ENCODE measurements at places on chromosomes 6 and 20.
A peak's percentile ranks its signal among the peaks of the same experiment; 100 is the strongest.

DNA sequence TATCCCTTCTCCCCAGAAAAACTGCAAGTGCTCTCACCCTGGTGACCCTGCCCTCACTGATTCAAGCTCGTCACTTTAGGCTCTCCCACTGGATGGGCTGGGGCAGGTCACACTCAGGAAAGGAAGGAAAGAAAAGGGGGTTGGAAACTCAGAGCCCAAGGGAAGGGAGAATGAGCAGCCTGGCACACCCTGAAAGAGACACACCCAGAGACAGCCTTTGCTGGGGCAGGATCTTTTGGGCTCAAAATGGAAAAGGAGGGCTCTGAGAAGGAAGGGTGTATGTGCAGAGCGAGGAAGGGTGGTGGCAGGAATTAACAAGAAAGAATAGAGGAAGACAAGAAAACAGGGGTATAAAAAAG, 2.5 kb downstream of the PPP1R18 start:
- no peak for DNase-seq

DNA sequence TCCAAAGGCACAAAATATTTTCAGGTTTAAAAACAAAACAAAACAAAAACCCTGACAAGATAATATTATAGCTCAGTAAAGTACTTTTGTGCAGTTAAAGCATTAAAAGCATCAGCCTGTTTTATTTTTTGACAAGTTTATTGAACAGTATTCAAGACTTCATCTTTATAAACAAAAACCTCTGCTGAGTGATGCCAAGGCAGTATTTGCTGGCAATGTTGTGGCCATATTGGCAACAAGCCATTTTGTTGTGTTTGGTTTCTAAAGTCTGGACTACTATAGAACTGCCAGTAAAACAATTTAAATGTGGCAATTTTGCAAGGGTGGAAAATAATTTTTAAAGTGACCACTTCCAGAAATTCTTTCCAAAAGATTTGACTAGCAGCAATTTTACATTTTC, 15.9 kb downstream of the CPNE1 start:
- DNase-seq: peak; percentile 18

- peak; percentile 4 for DNase-seq
Measured at GRCh38 chr6:33840048-33840926, 36.5 kb upstream of the MLN start.

DNA sequence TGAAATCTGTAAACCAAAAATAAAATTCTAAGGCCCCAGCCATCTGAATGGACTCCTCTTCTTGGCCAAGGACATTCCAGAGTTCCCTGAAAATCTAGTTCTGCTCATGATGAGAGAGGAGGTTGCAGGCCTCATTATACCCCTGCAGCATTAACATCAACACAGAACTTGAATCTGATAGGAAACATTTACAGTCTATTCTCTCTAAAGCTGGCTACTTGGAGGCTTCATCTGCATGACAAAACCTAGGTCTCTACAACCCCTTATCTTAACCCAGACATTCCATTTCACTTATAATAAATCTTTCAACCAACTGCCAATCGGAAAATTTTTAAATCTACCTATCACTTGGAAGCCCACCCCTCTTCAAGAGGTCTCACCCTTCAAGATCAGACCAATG, 15.7 kb downstream of the RTN4IP1 start:
- DNase-seq: no peak

GRCh38 chr6:161369339-161369738, 95.5 kb upstream of the AGPAT4 start:
- DNase-seq: no peak

DNA sequence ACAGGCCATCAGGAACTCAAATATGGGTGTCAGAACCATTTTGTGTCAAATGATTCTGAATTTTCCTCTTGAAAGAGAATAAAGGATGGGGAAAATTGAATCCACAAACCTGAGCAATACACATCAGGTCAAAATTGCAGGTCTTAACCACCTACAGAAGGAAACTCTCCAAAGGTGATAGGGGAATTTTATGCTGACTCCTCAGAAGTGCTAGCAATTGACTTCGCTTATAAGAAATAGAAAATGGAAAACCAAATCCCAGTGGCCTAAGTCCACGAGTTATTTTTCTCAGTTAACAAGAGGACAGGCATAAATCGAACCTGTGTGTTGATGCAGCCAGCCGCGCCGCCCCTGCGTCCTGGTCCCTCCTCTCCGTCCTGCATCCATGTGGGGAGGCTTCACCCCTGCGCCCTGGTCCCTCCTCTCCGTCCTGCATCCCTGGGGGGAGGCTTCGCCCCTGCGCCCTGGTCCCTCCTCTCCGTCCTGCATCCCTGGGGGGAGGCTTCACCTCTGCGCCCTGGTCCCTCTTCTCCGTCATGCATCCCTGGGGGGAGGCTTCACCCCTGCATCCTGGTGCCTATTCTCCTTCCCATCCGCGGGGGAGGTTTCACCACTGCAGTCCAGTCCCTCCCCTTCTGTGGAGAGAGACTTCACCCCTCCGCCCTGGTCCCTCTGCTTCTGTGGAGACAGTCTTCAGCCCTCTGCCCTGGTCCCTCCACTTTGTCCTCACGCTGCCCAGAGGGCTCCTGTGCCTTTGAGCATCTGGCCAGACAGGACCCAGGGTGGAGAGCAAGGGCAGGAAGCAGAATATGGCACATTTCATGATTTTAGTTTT, 230.3 kb downstream of the SMOC2 start:
- DNase-seq: no peak

DNA sequence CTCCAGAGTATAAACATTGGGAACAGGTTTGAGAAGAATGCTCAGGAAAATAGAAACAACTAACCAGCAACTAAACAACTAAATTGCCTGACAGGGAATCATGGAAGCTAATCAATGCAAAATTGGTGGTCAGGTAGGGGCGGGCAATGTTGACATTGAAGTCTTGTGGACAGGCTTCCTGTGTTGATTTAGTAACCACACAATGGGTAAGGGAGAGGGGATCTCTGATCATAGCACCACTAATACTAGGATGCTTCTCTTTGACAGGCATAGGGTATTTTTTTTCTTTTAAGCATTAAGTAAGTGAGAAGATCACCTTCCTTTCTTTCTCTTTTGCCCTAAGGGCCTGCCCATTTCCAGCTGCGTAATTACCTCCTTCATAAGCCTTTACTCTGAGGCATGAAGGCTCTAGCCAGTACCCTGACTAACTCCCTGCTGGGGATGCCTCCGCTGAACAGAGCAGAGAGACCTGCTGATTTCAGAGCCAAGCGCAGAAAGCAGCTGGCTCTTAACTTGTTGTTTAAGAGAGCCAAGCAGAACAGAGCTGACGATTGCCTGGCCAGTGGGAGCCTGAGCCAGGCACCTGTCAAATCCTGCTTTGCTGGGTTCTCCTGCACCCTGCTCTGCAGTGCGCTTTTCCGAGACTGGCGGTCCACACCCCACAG, 118.7 kb downstream of the BMP2 start:
- no peak for DNase-seq

GRCh38 chr6:121573481-121573880, 138.0 kb downstream of the GJA1 start:
- no peak for DNase-seq

GRCh38 chr6:129133770-129134192, 250.8 kb downstream of the LAMA2 start:
- DNase-seq: no peak

- DNase-seq: no peak
Measured at GRCh38 chr6:106080763-106081095, 5.4 kb upstream of the PRDM1 start.

DNA sequence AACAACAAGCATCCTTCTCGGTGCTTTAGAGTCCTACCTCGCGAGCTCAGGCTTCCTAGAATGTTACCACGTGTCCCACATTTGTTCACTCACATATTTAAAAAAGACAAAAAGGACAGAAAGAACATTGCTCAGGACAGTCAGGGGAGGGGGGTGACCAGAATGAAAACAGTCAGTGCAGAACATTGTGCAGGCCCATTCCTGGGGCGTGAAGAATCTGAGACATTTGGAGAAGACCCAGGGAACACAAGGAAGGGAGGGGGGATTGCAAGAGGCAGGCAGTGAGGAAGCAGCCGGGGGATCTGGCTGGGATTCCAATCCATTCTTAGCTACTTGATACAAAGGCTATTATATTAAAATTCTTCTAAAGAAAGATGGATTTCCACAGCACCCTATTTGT, 270.4 kb upstream of the CITED2 start:
- DNase-seq: no peak

- no peak for DNase-seq
Measured at GRCh38 chr6:110239526-110240274, 59.5 kb downstream of the CDC40 start.

DNA sequence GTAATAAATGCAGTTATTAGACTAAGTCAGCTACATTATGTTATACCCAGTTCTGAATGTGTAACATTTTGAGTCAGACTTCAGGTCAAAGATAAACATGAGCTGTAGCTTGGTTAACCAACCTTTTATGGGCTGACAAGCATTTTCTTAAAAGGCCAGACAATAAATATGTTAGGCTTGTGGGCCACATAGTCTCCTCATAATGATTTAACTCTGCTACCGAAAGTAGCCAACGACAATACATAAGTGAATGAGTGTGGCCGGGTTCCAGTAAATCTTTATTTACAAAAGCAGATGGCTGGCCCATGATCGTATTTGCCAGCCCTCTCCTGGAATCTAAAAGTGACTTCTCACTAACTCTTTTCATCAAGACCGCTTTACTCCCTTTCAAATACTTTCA, 49.9 kb downstream of the ATG5 start:
- DNase-seq: no peak

GRCh38 chr6:21521276-21521675, 72.3 kb upstream of the SOX4 start:
- DNase-seq: no peak

DNA sequence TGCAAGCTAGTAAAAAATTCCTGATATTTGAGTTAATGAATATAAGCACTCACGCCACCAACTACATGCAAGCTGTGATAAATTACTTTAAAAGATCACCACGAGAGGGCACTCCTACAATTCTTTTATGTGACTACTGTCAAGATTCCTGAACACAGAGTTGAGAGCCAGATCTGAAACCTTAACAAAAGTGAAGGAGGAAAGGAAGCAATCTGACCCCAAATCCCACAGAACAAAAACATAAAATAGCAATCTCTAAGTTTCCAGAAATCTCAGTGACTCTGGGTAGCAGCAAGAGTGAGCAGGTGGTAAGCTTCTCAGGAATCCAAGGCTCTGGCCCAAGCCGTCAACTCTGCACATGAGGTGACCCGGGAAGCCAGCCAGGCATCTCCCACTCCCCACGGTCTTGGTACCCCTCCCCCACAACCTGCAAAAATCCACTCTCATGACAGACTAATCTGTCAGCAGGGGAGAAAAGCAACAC, 55.1 kb downstream of the STAU1 start:
- DNase-seq: peak; percentile 81

DNA sequence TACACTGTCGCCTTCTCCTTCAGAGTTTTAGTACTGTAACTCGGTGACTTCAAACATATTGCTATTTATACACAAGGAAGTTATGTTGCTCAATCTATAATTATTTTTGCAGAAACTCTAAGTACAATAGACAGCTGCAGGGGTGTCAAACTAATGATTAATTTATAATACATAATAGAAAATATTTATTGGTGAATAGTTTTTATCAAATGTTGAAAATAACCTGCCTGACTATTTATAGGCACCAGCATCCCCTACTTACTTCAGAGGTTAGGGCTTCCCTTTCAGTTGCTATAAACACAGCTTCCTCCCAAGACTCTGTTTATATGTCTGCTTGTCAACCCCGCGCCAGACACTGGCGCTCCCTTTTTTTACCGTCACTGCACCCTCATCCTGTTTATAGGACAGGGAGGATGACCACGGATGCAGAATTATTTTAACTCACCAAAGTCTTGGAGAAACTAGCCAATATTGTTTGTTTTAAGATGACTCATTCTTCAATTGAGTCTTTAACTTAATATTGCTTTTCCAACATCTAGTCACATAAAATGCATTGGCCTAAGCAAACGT, 225.0 kb downstream of the ALDH8A1 start:
- no peak for DNase-seq

DNA sequence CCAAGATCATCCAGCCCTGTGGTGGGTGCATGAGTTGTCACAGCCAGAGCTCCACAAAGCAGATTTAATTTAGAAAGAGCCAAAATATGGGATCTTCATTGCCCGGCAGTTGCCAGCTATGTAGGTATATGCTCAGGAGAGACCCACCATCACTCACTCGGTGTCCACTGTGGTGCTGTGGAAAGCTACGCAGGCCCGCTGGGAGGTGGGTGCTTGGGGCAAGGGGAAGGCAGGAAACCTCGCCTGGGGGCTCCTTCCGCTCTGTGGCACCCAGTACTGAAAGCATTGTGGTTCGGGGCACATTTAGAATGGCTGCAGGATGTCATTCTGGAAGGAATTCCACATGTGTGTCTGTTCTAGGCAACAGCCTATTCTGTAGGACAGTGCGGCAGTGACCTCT, 259.9 kb downstream of the TAF4 start:
- DNase-seq: no peak

DNA sequence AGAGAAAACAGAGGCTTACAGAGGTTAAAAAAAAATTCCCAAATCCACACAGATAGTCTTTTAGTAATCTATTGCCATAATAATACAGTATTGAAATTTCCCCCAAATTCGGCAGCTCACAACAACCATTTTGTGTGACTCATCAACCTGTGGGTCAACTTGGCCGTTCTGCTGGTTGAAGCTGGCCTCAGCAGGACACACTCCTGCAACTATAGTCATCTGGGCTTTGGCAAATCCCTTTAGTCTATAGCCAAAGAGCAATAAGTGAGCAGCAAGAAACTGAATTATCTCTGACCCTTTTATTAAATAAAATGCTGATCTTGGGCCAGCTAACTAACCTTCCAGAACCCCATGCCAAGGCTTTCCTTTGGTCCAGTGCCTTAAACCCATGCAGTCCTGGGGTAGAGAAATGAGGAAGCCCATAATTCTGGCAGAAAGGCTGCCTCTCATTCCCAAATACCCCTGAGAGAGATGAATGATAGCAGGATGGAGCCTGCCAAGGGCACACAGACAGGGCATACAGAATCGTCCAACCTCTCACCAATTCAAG, 17.2 kb upstream of the SNAP25 start:
- no peak for DNase-seq

DNA sequence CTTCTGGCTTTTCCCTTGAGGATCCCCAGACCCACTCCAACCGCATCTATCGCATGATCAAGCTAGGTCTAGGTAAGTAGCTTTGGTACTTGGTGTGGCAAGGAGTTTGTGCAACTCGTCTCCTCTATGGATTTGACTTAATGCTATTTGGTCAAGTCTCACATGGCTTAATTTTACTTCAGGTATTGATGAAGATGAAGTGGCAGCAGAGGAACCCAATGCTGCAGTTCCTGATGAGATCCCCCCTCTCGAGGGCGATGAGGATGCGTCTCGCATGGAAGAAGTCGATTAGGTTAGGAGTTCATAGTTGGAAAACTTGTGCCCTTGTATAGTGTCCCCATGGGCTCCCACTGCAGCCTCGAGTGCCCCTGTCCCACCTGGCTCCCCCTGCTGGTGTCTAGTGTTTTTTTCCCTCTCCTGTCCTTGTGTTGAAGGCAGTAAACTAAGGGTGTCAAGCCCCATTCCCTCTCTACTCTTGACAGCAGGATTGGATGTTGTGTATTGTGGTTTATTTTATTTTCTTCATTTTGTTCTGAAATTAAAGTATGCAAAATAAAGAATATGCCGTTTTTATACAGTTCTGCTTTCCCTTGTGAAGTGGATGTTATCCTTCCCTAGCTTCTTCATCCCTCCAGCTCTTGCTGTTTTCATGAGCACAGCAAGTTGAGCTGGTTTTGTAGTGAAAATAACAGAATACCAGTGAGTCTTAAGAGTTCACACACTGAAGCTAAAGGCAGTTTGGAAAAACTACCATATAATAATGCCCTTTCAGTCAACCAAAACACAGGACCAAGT, 3.8 kb downstream of the SLC35B2 start:
- DNase-seq: no peak

All from midbrain (tissue), 1 donor.